ENCODE measurements at places on chromosomes 12 and 14.

GRCh38 chr12:126021675-126022074 is 956.4 kb downstream of the AACS start:
- DNase-seq: no peak

DNA sequence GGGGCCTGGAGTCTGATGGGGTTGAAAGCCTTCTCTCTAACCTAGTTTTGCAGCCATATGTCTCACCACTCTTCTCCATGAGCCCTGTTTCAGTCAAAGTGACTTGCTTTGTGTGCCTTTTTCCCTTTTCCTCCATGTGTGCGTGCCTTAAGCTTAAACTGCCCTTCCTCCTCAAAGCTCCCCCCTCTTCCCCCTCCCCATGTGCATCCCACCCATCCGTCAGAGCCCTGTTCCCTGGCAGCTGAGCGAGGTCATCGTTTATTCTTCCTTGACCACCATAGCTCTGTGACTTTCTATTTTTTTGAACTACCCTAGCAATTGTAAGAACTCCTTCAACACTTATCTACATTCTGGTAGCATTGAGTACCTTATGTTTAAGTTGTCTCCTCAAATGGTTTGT is 24.9 kb downstream of the SAMD4A start:
- DNase-seq: no peak

GRCh38 chr12:98896938-98897337 is 251.8 kb downstream of the APAF1 start:
- DNase-seq: no peak

DNA sequence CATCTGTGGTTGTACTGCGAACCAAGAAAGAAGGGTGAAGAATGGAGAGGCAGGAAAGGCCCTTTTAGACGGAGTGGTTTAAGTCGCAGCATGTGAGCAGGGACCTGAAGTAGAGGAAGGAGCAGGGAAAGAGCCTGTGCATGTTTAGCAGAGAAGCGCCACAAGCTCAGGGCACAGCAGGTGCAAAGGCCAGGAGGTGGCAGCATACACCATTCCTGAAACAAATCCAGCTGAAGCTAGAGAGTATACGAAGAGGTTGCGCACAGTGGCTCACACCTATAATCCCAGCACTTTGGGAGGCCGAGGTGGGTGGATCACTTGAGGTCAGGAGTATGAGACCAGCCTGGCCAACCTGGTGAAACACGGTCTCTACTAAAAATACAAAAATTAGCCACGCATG is 49.9 kb downstream of the HELB start:
- DNase-seq: no peak

GRCh38 chr12:113131556-113131955 is 4.0 kb downstream of the RASAL1 start:
- no peak for DNase-seq

- no peak for DNase-seq
Observed at GRCh38 chr12:114835031-114835430, 151.1 kb upstream of the TBX3 start.

- no peak for DNase-seq
Observed at GRCh38 chr12:1744932-1745331, 54.1 kb downstream of the ADIPOR2 start.

GRCh38 chr12:42342028-42342427 is 16.1 kb downstream of the PPHLN1 start:
- DNase-seq: no peak

GRCh38 chr14:69610874-69611171 is 573 bp upstream of the SUSD6 start:
- no peak for DNase-seq

DNA sequence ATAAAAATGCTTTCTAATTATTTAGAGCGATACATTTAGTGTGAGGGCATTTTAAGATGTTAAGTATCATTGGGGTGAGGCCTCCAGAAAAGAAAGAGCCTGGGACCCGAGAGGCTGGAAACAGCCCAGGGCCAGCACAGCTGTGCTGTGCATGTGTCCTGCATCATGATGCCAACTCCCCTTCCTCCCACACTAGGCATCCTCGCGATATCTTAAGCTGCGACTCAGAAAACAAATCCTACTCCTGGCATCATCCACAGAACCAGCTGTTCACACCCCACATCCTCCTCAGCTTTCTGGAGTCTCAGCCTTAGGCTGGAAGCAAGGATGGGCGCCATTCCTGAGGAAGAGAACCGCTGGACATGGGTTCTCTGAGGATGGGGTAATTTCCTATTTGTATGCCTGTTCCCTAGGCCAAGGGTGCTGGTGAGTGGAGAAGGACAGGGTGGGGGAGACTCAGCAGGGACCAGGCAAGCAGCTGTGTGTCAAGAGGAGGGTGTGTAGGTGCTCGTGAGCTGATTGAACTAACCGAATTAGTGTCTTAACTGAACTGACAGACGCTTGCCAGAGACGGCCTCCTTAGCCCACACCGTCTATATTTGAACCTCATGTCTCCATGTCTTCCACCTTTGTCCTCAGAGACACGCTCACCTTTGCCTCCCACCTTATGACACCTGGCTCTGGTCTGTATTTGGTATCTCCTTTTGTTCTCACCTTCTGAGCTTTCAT is 15.6 kb upstream of the MCRS1 start:
- no peak for DNase-seq

- no peak for DNase-seq
Observed at GRCh38 chr14:51520087-51520486, 131.6 kb upstream of the FRMD6 start.

DNA sequence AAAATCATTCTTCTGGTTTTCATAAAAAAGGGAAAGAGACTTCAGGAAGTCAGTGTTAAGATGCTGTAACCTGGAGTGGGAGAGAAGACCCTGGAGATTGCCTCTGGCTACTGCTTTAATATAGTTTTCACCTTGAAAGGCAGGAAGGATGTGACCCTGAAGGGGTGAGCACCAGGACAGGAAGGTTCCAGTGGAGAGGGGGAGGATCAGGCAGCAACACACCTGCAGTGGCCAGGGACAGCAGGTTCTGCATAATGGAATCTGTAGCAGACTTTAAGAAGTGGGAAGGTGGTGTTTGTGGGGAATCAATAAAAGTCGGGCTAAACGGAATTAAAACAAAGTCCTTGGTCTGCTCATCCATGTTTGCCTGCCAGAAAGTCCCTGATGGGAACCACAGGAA is 6.3 kb upstream of the HEATR5A start:
- no peak for DNase-seq

DNA sequence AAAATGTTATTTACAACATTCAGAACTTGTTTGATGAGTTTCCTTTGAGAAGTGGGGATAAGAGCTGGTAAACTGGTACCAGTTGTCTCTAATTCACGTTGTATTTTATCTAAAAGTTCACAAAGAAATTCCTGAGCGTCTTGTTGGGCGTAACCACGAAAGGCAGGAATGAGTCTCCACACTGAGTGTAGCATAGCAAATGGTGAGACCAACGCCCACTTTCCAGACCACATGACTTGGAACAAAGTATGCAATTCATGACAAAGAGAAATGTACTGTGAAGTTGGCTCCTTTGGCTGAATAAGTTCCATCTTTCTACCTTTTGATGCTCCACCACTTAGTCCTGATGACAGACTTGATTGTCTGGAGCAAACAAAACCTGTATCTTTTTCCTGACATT is 18.4 kb downstream of the USP44 start:
- DNase-seq: peak; percentile 26

GRCh38 chr12:724194-724855 is 28.1 kb upstream of the WNK1 start:
- DNase-seq: no peak
